ENCODE measurements at places on chromosomes 6 and 20.

GRCh38 chr20:4017051-4017712 is 1.8 kb upstream of the RNF24 start:
- no peak for DNase-seq

- no peak for DNase-seq
These were observed 200.1 kb downstream of the HIVEP2 start for GRCh38 chr6:142744836-142745235.

- DNase-seq, result no peak
These were observed 215.2 kb downstream of the PTPRK start for GRCh38 chr6:128305228-128305627.

DNA sequence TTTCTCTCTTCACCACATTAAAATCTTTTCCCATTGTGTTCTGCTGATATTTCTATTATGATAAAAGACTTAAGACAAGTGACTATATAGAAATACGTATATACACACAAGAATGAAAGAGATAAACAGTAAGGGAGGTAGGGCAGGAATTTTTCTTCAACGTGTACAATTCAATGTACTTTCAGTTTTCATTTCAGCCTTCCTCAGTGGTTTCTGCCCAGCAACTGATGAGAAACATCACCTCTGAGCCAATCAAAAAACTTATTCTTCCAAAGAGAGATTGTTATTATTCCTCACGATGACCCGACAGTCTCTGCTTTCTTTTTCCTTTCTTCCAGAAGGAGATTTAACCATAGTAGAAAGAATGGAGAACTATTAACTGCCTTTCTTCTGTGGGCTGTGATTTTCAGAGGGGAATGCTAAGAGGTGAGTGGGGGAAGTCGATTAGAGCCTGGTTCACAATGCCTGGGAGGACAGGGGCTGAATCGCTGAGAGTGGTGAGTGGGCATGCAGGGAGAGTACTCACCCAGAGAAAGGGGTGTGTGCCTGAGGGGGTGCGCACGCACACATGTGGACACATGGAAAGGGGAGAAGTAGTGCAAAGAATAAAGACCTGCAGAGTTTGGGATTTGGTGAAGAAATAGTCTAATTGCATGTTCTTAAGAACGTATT is at the start of gene BTN3A1:
BTN3A1 (plus strand) TSS at position 289 of the 672 bp plus-strand sequence. CDS start 3,289 bp downstream, outside the sequence.
- DNase-seq, result peak; percentile 32

GRCh38 chr20:3658716-3659491 is 4.3 kb downstream of the GFRA4 start:
- no peak for DNase-seq

GRCh38 chr6:15398633-15399275 is 152.9 kb downstream of the JARID2 start:
- no peak for DNase-seq

DNA sequence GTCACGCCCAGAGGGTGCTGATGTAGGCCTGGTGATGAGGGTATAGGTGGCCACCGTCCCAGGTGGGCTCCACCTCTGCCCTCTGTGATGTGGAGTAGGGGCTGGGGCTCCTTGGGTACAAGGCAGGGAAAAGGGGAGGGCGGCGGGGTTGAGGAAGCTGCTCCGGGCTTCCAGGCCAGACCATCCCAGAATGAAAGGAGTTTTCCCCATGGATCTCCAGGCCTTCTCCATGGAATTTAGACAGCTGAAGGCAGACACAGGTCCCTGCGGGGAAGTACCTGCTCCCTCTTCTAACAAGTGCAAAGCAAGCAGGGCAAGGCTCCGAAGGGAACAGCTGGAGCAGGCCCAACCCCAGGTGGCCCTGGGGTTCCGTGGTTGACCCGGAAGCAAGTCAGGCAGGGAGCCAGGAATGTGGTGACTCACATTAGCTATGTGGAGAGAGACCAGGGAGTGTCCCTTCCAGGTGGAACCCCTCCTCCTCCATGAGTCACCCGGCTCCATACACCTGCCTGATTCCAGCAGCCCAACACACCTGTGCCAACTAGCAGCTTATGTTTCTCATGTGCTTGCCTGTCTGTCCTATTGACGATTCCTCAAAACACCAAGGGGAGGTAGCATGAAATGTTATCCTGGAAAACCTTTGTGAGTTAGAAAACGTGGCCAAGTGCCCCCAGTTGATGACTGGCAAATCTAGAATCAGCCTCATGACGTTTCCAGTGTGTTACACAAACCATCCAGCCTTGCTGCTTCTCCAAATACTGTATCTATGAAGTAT is 59.7 kb upstream of the SNX9 start:
- DNase-seq, result no peak

GRCh38 chr6:44219053-44219814 is 2.5 kb downstream of the MYMX start:
- no peak for DNase-seq

GRCh38 chr6:170438402-170438753 is 114.7 kb downstream of the PSMB1 start:
- no peak for DNase-seq

All from activated CD8-positive, alpha-beta memory T cell treated with anti-CD3 and anti-CD28 coated beads for 1 hour (primary cell).